ENCODE measurements at places on chromosomes 11 and 22.

DNA sequence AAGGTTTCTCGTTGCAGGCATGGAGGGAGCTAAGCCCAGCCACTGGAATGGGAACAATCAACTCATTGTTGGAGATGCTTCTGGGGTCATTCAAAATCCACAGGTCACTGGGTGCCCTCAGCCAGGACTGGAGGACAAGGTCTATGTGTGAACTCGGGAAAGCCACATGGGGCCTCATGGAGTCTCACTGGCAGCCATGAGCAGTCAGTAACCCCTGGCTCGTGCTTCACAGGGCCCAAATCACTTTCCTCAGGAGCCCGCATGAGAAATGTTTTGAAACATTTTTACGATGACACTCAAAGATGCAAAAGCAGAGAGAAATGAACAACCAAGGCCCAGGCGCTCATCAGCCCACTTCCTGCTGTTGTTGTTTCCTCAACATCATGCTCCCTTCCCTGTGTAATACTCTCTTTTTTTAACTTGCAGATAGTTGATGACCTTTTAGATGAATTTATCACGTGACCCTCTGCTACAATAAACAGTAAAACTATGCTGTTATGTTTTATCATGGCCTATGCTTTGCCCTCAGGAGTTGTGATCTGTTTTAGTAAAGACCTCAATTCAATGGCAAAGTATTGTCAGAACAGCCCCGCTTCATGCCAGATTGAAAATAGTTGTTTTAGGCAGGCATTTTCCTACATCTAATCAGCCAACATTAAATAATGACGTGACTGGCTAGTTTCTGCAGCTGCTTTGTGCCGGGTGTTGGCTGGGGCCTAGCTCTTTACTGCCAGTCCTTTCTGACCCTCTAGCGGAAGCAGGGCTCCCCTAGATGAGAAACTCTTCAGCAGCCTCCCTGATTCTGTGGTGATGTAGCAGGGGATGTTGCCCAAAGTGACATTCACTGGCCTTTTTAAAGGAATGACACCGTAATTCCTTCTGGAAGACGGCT is 39.7 kb downstream of the ADAMTS15 start:
- DNase-seq, result no peak

- no peak for DNase-seq
Observed at GRCh38 chr22:48096411-48096810, 1334.0 kb downstream of the TBC1D22A start.

GRCh38 chr11:2834503-2835273 is 50.9 kb downstream of the CDKN1C start:
- DNase-seq, result no peak

DNA sequence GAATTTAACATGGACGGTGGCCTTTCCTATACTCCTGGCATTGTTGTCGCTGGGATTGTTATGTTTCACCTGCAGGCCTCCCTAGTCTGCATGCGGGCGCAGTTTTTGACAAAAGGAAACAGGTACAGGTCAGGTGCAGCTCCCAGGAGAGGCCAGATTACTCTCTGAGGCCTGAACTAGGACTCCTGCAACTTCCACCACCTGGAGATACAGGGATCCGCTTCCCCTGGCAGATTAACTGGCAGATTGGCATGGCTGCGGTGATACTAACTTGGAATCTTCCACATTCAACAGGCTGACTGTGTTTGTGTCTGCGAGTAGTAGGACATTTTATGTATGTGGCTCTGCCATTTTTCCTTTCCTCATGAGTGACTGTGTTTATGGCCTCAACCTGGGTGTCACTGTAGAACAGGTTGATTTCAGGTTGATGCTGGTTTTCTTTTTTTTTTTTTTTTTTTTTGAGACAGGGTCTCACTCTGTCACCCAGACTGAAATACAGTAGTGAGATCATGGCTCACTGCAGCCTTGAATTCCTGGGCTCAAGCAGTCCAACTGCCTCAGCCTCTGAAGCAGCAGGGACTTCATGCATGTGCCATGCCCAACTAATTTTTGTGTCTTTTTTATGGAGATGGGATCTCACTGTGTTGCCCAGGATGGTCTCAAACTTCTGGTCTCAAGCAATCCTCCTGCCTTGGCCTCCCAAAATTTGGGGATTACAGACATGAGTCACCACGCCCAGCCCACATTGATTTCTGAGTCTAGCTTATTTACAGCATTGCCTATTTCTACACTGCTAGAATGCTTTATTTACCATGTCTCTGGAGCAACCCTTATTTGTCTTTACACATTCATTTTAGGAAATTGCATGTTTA is 1.7 kb upstream of the USP28 start:
- no peak for DNase-seq

GRCh38 chr11:112504056-112504455 is 243.4 kb upstream of the PLET1 start:
- DNase-seq, result no peak
